Activated T-cell treated with anti-CD3 and anti-CD28 coated beads for 4 hours (primary cell): ENCODE measurements at places on chromosomes 5 and 9.

DNA sequence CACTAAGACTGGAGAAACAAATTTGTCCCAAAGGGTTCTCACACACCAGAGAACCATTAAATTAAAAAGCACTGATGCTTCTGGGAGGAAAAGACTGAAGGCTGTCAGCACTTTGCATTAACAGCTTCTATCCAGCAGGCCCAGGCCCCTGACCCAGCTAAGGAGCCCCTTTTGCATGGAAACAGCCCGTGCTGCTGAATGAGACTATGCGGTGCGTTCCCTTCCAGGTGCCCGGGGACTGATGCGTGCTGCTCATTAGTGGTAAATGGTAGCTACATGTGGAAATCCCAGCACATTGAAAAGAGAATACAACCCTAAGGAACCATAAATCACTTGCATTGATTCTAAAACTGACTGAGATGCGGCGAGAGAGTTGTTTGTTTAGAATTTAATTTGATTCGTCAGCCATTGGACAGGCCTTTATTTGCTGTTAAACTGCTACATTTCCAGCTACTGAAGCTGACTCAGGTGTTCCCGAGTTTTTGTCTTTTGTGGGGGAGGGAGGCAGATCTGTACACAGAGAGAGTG, 351.0 kb upstream of the SLC24A2 start:
- no peak for DNase-seq

GRCh38 chr9:9998491-9999287, 614.1 kb downstream of the PTPRD start:
- DNase-seq: no peak

- no peak for DNase-seq
These were observed 509.7 kb upstream of the CLINT1 start for GRCh38 chr5:158368686-158369085.

DNA sequence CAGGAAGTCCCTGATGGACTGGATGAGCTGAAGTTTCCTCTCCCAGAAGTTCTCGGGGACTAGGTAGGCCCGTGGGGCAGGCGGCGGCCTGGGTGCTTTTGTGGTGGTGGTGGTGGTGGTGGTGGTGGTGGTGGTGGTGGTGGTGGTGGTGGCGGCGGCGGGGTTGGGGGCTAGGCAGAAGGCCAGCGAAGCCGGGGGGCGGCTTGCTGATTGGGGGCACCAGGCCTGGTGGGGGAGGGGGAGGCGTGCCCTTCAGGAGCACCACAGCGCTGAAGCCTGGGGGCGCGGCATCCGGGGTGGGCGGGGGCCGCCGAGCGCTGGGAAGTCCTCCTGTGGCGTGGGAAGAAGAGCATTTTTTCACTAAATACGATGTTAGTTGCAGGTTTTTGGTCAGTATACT, 26.9 kb downstream of the SPATA31C1 start:
- no peak for DNase-seq

DNA sequence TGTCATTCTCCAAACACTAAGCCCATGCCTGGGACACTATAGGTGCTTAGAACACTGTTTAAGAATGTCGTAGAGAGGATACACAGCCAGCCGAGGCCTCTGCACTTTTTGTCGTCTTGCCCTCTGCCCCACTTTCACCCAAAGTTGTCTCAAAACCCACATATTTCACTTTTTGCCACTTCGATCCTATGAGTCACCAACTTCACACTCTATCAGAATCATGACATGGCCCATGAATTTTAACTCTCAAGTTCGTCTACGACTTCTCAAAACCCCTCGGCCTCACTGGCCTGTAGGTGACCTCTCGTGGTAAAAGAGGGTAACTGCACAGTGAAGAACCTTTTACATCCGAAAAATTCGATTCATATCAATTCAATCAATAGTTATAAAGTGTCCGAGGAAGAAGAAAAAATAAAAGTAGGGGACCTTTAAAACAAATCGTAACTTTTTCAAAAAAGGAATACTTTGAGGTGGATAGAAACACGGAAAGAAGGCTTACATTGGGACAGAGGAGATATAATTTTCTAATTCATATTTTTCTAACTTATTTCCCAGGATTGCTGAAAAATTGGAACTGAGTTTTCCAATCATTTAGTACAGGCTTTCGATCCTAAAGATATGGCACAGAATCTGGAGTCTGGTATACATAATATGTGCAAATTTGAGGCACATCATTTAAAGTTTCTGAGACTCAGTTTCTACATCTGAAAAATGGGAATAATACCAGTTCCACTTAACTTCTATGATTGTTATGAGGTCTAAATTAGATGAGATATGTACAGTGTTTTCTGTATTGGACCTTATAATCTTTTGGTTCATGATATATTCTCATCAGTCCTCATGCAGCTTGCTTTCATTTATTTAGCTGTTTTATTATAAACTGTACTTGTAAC, 122.6 kb downstream of the APBA1 start:
- no peak for DNase-seq

DNA sequence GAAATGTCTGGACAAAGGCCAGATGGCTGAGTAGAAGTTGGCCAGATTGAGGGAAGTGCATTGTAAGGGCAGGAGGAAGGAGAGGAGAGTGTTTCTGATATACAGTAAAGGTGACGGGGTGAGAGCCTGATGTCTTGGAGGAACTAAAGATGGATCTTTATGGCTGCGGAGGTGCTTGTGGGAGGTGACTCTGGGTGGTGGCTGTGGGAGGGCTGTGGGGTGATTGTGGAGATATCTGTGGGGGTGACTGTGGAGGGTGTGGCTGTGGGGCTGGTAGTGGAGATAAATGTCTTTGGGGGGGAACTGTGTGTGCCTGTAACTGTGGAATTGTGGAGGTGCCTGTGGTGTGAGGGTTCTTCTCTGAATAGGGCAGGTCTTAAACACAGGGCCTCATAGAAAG, 121.4 kb downstream of the CMYA5 start:
- no peak for DNase-seq

DNA sequence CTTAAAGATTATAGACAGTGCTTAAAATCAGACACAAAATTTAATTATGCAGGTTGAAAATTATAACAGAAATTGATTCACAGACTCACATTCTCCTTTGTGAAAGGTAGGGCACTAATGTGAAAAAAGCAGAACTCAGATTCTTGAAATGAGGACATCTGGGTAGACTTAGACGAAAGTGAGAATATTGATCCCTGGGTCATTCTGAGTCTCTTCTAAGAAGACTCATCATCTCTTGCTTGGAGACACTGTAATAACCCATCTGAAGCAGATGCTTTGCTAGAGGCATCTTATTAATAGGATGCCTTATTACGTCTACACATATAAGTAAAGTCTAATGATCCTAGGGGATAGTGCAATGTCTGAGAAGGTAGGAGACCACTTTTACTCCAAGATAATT, 274.4 kb downstream of the HINT1 start:
- no peak for DNase-seq

GRCh38 chr5:178180141-178180863, 6.9 kb downstream of the GMCL2 start:
- DNase-seq: no peak

- no peak for DNase-seq
These were observed 124.2 kb downstream of the PTTG1 start for GRCh38 chr5:160545832-160546231.
